ENCODE measurements at places on chromosomes 4 and X.

GRCh38 chr4:75555294-75556164 is at the start of gene ODAPH:
ODAPH (plus strand) TSS chr4:75556066; CDS start chr4:75556083, 17 bp downstream.
- no peak for DNase-seq

DNA sequence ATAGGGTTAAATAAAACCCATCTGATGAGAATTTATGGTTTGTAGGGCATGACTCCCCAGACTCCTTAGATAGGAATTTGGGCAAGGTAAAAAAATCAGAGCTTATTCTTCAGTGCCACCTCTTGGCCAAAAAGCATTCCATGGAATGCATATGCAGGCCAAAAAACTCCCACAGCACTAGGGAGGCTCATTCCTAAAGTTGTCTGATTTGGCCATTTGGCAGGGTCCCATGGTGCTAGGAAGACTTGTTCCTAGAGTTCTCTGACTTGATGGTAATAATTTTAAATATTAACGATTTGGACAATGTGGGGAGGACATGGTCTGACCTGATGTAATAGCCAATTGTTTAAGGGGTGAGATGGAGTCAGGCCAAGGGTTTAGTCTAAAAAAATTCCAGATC is 93.0 kb downstream of the SPIN4 start:
- DNase-seq, result no peak

DNA sequence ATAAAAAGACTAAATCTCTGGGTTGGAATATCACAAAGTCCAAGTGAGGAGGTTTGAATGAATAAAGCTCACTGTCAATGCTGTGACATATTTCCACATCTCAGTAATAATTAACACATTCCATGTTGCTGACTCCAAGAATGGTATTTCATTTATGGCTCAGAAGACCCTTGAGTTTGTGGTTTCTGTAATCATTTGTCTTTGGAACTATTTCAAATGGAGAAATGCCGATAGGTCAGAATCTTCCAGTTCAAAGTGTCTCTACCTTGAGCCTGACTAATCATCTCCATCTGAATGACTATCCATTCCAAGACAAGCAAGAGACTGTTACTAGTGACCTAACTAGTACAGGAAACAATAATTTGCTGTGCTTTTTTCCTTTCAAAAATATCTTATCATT is 24.2 kb upstream of the SLC2A9 start:
- no peak for DNase-seq

- DNase-seq, result no peak
Observed at GRCh38 chr4:26806331-26806730, 54.3 kb upstream of the STIM2 start.

GRCh38 chrX:118739577-118739976 is 12.2 kb downstream of the IL13RA1 start:
- DNase-seq, result no peak

- no peak for DNase-seq
Observed at GRCh38 chr4:20333141-20333715, 81.5 kb downstream of the SLIT2 start.

- DNase-seq, result peak; percentile 67
Observed at GRCh38 chr4:76305971-76306881, at the start of gene STBD1. STBD1 (plus strand) TSS chr4:76306733; CDS start chr4:76306770, 37 bp downstream.

GRCh38 chr4:184153781-184154180 is 63.9 kb downstream of the ENPP6 start:
- no peak for DNase-seq

DNA sequence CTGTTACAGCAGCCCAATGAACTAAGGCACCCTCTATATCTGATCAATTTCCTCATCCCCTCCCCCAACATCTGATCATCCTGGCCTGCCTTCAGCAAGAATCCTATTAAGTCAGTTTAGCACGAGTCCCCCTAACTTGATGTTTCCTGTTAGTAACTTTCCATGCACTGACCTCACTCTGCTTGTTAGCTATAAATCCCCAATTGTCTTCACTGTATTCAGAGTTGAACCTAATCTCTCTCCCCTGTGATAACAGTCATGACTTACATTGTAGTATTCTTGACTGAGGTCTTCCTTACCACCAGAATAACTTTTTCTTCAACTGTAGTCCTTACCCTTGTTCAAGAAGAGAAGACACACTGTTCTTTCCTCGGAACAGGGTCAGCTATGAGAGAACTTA is 8.5 kb downstream of the ANXA5 start:
- DNase-seq, result no peak

GRCh38 chrX:154019633-154020528 is at the start of gene IRAK1:
IRAK1 (minus strand) TSS chrX:154019902; CDS start chrX:154019812, 90 bp downstream.
- DNase-seq, result peak; percentile 76

- no peak for DNase-seq
Observed at GRCh38 chrX:151852294-151852693, 60.4 kb upstream of the MAGEA4 start.

DNA sequence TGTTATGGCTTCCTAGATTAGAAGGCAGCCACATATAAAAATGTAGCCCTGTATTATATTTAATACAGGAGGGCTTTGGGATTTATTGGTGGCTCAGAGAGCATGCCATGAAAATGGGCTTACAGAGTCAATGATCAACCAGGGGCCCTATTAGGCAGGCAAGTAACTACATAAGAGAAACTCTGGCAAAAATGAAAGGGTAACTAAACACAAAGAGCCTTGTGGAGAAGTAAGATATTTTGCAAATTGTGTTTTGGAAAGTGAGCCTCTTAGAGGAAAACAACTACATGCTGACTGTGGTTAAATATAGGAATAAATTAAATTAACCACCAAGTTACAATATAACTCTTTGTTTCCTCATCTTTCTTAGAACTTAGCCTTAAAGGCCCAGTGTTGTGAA is 5.5 kb downstream of the SAT1 start:
- no peak for DNase-seq

- DNase-seq, result no peak
Observed at GRCh38 chr4:3772632-3773031, 6.4 kb downstream of the ADRA2C start.

GRCh38 chr4:55321707-55322264 is 24.3 kb upstream of the SRD5A3 start:
- DNase-seq, result peak; percentile 91

GRCh38 chr4:48051078-48051477 is 34.5 kb downstream of the NIPAL1 start:
- no peak for DNase-seq

GRCh38 chr4:182556580-182556979 is 313.4 kb downstream of the TENM3 start:
- no peak for DNase-seq

GRCh38 chrX:20132666-20133065 is 9.0 kb downstream of the EIF1AX start:
- peak; percentile 27 for DNase-seq

GRCh38 chr4:67853336-67853735 is 30.5 kb downstream of the TMPRSS11D start:
- no peak for DNase-seq

DNA sequence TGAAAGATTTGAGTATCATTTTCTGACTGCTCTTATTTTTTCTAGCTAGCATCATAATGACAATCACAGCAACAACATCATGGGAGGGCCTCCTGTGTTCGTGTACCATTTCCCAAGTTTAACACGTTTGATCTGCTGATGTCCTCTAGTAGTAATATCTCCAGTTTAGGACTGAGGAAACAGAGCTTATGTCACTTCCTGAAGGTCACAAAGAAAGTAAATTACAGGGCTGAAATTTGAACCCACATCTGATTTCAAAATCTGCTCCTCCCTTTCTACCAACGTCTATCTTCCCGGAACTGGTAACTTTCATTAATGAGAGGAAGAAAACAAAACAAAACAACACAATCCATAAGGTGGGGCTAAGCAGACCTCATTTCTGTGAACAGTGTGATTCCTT is 302.7 kb downstream of the PACRGL start:
- DNase-seq, result no peak

GRCh38 chr4:113293674-113294073 is 244.2 kb downstream of the ANK2 start:
- no peak for DNase-seq

GRCh38 chr4:3305610-3306371 is 13.0 kb downstream of the RGS12 start:
- peak; percentile 86 for DNase-seq

DNA sequence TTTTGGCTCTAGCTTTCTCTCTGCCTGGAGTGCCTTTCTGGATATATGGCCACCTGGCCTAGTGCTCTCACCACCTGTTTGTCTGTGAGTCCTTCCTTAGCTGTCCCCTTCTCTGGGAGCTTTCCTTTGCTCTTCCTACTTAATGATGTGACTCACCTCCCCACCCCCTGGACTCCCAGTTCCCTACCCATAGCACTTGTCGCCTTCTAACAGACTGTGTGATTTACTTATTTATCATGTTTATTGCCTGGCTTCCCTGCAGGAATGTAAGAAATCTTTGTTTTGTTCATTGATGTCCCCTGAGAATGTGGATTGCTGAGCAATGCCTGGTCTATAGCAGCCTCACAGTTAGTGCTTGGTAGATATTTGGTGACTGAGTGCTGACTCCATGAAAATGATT is 18.9 kb downstream of the ADD1 start:
- no peak for DNase-seq

- no peak for DNase-seq
Observed at GRCh38 chr4:29390921-29391320, 1329.2 kb upstream of the PCDH7 start.

DNA sequence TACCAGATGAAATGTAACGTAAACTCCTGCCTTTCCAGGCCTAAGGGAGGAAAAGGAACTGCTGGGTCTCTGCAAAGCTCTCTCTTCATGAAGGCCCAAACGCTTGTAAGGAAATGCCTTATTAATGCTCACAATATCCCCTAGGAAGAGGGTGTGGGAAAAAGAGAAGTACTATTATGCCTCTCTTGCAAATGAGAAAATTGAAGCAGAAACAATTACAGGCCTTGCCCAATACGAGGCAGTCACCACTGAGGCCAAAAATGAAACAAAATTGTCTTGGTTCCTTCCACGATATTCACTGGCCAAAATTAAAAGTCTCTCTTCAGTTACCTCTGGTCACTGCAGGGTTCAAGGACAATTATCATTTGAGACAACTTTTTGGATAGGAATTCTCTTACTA is 3.2 kb downstream of the SCARB2 start:
- DNase-seq, result no peak

- DNase-seq, result no peak
Observed at GRCh38 chr4:80153874-80154544, 43.3 kb upstream of the PRDM8 start.

DNA sequence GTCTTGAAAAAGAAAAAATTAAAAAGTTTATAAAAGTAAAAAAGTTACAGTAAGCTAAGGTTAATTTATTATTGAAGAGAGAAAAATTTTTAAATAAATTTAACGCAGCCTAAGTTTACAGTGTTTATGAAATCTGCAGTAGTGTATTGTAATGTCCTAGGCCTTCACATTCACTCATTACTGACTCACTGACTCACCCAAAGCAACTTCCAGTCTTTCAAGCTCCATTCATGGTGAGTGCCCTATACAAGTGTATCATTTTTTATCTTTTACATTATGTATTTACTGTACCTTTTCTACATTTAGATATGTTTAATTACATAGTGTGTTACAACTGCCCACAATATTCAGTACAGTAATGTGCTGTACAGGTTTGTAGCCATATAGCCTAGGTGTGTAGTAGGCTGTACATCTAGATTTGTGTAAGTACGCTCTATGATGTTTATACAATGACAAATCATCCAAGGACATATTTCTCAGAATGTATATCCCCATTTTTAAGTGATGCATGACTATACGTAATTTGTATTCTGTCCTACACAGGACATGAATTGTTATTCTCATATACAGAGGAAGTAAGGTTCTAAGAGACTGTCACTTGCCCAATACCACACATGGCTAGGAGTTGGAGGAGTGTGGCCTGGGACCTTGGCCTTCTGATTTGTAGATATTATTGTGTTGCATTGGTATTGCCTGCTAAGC is 19.5 kb upstream of the PDCL2 start:
- DNase-seq, result no peak

- peak; percentile 49 for DNase-seq
Observed at GRCh38 chr4:7863911-7864681, 75.6 kb downstream of the AFAP1 start.

GRCh38 chr4:56181140-56181953 is 205.9 kb downstream of the AASDH start:
- DNase-seq, result peak; percentile 84

GRCh38 chrX:119981286-119982070 is 37.9 kb upstream of the NKAP start:
- peak; percentile 64 for DNase-seq

DNA sequence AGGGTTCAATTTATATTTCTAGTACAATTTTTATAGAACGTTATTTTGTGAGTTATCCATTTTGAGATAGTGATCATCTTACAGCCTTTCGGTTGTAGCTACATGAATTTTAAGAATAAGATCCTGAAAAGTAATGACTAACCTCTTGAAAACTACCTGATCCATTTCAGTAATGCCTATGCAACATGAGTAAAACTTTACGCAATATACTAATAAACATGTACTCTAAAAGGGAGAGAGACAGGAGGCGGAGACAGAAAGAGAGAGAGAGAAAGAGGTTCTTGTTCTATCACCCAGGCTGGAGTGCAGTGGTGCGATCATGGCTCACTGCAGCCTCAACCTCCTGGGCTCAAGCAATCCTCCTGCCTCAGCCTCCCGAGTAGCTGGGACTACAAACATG is 816.1 kb downstream of the CCSER1 start:
- no peak for DNase-seq

DNA sequence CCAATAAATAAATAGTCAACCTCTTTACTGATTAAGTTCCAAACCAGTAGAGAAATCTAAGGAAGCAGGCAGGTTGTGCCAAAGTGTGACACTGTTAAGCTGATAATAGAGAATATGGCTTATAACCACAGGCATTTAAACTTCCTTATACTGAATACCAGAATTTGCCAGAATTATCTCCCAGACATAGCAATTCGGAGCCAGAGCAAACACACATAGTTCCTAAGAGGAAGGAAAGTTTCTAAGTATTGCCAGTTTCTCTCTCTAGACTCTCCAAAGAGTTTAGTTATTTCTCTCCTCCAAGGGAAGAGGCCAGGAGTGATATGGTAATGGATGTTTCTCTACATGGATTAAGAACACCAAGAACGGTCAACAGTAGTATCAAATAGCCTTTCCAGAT is 191.7 kb upstream of the CPEB2 start:
- DNase-seq, result no peak

DNA sequence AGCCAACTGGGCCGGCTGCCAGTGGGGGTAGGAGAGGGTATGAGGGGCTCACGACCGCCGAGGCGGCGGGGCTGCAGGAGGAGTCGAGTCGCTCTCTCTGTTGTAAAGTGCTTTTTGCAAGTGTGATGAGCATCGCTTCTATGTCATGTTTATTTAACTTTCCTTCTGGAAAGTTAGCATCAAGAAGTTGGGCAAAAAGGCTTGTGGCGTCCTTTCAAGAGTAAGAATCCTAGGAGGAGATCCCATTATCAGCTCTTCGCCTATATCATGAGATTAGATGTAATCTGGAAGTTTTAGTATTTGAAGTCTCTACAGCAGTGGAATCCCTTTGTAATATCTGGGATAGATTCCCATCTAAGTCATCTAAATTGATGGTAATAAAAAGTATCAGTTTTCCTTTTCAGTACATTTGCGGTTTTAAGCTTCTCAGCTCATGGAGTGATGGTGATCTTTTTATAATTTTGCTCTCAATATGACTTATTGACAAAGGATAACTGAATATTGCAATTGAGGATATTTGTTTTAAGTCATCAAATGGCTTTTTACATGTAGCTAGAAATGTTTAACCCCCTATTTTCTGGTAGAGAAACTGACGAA is 1.7 kb downstream of the GALNT7 start:
- DNase-seq, result no peak
